ENCODE measurements at places on chromosomes 4 and X. TPM values are rescaled to one million over a fixed set of nuclear protein-coding genes. Genes with fewer than 3 reads are reported as not detected.

- ATAC-seq: no peak
Observed at GRCh38 chrX:107985033-107985432, 2.9 kb upstream of the TEX13B start.

- ATAC-seq: no peak
Observed at GRCh38 chr4:68388347-68388865, 38.5 kb upstream of the YTHDC1 start.

GRCh38 chr4:21876711-21877110 is 71.9 kb downstream of the KCNIP4 start:
- no peak for ATAC-seq

PCYT1B gene
- total RNA-seq: 0.64 TPM

DNA sequence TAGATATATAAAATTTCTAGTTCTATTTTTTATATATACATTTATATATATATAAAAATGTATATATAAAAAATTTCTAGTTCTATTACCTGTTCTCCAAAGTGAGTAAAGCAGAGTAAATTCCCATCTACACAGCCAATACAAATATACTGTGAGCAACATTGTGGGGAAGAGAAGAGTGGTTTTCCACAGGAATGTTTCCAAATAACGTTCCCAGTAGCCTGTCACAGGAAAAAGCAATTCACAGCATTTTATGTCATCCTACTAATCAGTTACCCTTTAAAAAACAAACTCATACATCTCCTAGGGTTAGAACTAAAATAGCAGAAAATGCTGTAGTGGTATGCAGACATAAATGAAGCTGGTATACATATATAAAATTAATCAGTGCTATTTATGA is 44.5 kb downstream of the AASDH start:
- no peak for ATAC-seq

DNA sequence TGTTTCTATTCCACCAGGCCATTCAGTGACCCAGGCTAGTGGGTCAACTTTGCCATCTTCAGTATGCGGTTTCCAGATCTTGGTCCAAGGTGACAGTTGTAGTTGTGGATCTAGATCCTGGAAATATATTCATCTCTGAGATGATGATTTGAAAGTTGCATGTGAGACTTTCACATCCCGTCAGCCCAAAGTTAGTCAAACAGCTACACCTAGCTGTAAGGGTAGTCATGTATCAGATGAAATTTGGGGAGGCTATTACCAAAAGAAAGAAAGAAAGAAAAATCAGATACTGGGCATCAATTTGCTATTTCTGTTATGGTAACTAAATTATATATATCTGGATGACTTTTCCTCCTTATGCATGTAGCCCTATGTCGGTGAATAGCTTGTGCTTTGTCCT is 259.4 kb upstream of the ARX start:
- no peak for ATAC-seq

- no peak for ATAC-seq
Observed at GRCh38 chr4:11908205-11908604, 479.5 kb upstream of the HS3ST1 start.

DNA sequence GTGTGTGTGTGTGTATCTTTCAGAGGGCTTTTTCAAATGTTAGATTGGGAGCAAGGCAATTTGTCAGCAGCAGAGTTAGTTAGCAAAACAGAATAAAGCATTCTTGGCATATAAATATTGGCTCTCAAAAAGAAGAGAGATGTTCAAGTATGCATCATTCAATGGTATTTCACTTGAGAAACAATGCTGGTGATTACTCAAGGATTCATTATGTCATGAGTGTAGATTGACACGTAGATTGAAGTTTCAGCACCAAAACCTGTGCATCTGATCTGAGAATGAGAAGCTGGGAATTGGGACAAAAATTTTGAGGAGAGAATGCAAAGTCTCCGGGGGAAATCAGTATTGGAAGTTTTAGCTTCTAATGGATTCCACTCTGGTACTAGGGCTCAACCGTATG is 241.4 kb downstream of the FRMPD4 start:
- no peak for ATAC-seq
